ENCODE measurements at places on chromosomes 11 and 22.

DNA sequence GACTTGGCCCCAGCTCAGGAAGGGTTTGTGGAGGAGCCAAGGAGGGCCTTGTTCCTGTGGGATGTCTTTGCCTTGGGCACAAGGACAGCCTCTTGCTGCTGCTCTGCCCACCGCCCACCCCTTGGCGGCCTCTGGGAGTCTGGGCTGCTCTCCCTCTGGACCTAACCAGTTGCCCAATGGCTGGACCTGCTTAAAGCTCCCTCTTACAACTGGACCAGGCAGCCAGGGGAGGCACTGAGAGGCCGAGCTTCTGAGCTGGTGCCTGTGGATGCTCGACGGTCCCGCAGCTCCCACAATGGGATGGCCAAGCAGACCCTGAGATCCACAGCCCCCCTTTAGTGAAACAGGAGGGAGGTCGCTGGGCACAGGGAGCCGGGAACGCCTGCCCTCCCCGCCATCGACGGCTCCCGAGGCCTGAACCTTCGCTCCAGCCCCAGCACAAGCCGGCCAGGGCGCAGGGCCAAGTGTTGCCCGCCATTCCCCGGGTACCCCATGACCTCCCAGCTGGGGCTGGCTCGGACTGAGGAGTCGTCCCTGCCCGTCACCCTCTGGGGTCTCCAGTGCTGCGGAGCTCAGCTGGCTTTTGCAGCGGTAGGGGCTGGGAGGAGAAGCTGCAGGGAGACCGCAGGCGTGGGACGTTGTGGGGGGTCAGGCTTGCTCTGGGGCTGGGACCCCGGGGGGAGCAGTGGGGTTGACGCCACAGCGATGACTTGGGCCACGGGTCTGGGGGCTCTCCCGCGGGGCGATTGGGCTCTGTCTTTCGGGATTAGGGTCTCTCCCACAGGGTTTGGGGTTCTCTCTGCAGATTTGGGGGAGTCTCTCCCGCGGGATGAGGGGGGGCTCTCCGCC is 584 bp upstream of the GAL start:
- no peak for DNase-seq

DNA sequence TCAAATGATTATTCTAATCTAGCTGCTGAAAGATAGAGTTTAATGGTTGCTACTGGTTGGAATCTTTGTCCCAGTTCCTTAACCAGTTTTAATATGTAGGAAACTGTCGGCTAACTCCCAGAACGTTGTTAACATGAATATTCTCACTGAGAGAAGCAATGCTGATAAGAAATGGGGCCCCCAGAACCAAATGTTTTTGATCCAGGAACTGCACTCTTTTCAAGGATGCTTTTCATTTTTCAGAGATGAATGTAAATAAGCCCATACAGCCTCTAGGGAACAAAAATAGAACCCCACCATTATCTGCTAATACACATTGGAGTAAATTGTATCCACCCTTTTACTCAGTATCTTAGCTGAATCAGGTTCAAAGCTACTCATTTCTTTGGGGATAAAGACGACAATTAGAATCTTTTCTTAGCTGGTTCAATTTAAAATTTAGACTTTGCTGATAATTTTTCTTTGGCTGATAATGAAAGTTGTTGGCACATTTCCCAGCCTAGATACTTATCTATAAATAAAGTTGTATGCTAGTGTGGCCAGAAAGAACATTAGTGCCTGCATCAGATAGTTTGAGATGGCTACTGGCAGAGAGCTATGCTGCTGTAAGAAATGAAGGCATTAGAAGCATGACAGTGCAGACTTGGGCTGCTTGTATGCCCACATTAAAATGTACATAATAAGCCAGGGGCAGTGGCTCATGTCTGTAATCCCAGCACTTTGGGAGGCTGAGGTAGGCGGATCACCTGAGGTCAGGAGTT is 323.3 kb upstream of the PDGFD start:
- no peak for DNase-seq

GRCh38 chr22:40597526-40598430 is 38.7 kb downstream of the MRTFA start:
- DNase-seq: no peak

- no peak for DNase-seq
These were observed 612 bp downstream of the GTSE1 start for GRCh38 chr22:46297151-46297812.

DNA sequence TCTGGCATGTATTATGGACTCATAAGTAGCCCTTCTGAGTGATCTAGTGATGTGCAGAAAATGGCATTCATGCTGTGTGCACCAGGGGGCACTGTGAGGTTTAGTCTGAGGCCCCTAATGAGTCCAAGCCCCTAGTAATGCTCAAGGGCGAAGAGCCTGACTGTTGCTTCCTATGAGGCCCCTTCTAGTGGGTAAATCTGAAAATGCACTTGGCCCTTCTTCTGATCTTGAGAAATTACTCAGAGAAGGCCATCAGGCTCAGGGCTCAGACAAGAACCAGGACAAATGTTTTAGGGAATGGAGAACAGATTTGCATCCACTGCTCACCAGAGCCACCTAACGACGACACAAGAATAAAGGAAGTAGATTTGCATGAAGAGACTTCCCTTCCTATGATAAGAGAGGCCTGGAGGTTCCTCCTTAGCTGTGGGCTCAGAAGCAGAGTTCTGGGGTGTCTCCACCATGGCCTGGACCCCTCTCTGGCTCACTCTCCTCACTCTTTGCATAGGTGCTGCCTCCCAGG is 75.8 kb downstream of the GGTLC2 start:
- peak; percentile 14 for DNase-seq

- DNase-seq: no peak
These were observed 662.5 kb downstream of the LUZP2 start for GRCh38 chr11:25159341-25159740.

- DNase-seq: no peak
These were observed 32.8 kb upstream of the SLC22A12 start for GRCh38 chr11:64558065-64558745.

GRCh38 chr11:121321614-121322243 is 29.2 kb downstream of the SC5D start:
- peak; percentile 6 for DNase-seq

DNA sequence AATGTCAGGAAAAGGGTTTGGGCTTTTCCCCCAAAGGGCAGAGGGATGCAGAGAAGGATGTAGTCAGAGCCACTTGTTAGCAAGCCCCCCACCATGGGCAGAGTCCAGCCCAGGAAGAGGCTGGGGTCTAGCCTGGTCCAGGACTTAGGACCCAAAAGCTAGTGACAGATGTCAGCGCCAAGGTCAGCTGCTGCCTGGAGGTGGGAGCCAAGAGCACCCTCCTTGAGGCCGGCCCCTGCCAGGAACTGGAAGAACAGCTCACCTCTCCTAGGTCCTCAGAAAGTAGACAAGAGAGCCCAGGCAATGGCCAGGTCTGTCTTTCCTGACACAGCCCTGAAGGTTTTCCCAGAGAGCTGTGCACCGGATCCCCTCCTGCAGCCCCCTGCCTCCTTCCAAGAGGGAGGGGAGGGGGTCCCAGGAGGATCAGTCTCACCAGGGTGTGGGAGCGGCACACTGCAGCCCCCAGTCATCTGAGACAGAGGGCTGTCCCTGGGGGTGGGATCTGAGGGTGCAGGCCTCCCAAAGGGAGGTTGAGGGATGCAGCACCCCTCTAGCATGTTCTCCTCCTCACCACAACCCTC is 14.6 kb upstream of the ARHGEF17 start:
- no peak for DNase-seq

DNA sequence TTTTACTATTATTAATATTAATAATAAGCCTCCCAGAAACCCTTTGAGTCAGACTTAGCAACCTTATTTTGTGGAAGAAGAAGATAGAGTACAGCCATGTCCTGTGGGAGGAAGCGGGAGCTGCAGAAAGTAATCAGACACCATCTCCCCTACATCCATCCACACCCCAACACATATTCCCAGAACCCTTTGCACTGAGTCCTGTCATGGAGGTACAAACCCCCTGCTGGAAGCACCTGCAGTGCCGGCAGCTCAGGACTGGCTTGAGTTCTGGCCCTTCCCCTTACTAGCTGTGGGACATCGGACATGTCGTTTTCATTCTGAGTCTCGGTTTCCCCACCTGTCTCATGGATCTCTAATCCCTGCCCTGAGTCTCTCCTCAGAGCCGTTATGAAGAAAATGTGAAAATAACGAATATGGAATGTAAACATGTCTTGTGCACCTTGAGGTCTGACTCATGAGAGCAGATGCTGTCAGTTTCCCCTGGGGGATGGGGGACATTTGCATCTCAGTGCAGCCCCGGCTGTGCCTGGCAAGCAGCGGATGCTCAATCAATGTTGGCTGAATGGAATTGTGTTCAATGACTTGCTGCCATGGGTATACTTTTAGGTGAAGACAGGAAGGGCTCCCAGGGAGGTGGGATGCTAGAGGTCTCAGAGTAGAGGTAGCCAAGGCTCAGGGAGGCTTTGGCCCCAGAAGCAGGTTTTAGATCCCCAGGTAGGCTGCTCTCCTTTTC is 45.4 kb downstream of the TP53I11 start:
- no peak for DNase-seq

- DNase-seq: no peak
These were observed 135.4 kb downstream of the METTL15 start for GRCh38 chr11:28243581-28243980.

GRCh38 chr11:22668005-22668796 is 1.8 kb downstream of the GAS2 start:
- no peak for DNase-seq
